Glomerular endothelial cell (primary cell): ENCODE measurements at places on chromosomes 16 and 17. TPM values are rescaled to one million over a fixed set of nuclear protein-coding genes. Genes with fewer than 3 reads are reported as not detected.

RAB34 gene
- 80.6 and 99.5 TPM in 2 replicates for total RNA-seq

GRCh38 chr16:76428858-76429257, 151.7 kb downstream of the CNTNAP4 start:
- no peak for DNase-seq

DNA sequence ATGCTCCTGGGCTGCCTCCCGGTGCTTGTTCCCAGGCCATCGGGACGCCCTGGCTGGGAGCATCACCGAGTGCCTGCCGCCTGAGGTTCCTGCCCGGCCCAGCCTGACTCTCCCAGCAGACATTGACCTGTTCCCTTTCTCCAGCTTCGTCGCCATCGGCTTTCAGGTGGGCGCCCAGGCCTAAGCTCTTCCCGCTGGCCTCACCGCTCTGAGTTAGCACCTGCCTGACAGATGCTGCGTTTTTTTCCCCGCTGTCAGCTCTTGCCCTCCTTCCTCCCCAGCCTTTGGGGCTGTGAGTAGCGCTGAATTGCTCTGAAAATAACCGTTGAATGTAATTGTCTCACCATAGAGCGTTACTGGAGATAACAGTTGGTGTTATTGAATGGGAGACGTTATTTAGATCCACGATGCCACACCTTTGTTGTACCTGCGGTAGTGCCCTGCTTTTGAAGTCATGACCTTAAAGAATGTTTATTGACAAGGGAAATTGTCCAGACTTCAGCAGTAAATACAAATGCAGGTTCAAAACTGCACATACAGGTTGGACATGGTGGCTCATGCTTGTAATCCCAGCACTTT, 21.3 kb upstream of the SMIM5 start:
- no peak for DNase-seq

- DNase-seq: no peak
Observed at GRCh38 chr16:122361-122760, 16.1 kb downstream of the NPRL3 start.

- DNase-seq: no peak
Observed at GRCh38 chr16:31134625-31135534, 647 bp downstream of the PRSS8 start.

DNA sequence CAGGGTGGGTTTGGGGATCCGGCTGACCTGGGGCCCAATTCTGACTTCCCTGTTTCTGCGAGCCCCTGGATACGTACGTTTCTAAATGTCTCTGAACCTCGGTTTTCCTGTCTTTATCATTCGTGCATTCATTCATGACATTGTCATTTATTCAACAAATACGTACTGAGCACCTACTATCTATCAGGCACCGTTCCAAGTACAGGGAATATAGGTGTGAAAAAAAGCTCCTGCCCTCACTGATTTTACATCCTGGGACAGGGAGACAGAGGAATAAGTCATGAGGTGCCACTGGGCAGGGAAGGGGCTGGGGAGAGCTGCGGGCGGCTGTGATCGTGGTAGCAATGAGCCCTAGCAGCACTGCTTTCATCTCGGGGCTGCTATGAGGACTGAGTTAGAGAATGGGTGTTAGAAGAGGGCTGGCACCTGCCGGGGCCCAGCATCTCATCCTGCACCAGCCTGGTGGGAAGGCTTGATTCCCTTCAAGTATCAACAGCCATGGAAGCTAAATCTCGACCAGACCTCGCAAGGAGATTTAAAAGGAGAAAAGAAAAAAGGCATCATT, 88.3 kb upstream of the DNAH17 start:
- DNase-seq: no peak

GRCh38 chr17:17156107-17156506, 50.0 kb downstream of the PLD6 start:
- DNase-seq: no peak

DNA sequence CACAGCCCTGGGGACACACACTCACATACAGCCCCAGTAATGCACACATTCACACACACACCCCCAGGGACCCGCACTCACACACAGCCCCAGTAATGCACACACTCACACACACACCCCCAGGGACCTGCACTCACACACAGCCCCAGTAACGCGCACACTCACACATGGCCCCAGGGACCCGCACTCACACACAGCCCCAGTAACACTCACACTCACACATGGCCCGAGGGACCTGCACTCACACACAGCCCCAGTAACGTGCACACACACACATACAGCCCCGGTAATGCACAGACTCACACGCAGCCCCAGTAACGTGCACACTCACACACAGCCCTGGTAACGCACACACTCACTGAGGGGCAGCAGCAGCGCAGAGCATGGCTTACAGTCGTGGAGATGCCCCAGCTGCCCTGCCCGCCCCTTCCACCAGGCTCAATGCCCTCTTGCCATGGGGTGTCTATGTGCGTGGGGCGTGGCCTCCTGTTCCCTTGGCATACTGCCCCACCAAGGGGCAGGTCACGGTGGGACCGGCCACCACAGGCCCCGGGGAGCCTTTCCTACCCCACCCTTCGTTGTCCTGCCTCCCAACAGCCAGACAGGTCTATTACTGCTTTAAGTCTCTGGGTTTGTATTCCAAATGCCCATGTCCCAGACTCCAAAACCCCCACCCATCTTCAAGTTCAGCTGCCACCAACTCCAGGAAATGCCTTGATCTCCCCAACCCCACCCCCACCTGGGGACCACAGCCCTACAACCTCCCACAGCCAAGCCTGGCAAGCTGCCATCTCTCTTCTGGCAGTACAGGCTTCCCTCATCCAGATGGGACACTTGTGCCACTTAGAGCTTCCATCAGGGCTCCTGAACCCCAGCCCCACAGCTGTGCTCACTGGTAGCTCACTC, 2.7 kb downstream of the CCDC102A start:
- no peak for DNase-seq

CFAP52 gene
- total RNA-seq: not detected in 2 replicates

GRCh38 chr17:36675250-36675649, 73.9 kb downstream of the MRM1 start:
- DNase-seq: no peak

DNA sequence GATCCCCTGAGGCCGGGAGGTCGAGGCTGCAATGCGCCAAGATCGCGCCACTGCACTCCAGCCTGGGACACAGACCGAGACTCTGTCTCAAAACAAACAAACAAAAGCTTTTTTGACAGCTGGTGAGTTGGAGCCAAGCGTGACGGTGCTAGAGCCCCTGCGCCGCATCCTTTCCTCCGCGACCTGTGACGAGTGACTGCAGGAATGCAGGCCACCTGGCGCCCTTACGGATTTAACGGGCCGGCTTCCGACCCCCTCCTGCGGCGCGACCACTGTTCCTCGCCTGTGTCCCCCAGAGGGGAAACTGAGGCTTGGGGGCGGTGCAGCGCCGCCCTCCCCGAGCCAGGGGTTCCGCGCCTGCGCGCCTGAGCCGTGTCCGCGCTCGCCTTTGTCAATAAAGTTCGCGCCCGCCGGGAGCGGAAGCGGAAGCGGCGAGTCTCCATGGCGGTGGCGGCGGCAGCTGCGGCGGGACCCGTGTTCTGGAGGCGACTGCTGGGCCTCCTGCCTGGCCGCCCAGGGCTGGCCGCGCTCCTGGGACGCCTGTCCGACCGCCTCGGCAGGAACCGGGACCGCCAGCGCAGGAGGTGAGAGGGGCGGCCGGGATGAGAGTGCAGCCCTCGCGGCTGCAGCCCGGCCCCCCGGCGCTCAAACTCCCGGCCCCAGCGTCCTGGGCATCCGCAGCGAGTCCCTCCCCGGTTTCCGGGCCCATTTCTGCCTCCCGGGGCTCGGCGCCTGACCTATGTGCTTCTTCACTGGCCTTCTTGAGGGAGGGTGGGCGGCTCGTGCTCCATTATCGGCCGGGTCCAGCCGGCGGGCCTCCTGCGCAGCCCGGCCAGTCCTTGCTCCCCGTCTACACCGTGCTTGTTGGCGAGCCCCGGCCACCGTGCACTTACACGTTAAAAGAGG, at the start of gene PGS1:
TSS of gene PGS1 (plus strand) at position 425 of the 906 bp plus-strand sequence. CDS start at position 442, 17 bp downstream.
- DNase-seq: no peak

DNA sequence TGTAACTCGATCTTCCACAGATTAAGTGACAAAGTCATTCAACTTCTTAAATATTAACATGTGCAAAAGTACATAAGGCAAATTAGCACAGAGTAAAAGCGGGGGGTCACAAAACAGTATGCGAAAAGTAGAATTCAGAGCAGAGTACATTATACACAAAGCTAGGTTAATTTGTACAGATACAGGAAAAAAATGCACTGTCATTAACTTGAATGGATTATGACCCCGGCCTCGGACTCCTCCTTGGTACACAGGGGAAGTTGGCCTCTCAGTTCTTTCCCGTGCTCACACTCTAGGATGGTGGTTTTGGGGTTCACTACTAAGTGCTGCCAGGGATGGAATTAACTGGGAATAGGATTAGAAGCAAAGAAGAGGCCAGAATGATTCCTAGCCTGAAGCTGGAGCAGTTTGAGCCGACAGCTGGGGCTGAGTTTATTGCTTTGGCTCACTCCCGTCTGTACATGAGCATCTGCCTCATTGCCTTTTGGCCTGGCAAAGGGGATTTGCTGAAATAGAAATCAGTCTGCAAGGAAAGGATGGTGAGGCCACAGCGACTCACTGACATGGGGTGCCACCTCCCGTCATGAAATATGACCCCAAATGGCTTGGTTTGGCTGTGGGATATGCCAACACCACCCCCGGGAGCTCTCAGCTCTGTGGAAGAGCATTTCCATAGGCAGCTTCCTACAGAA, 23.6 kb downstream of the NTN1 start:
- no peak for DNase-seq

DNA sequence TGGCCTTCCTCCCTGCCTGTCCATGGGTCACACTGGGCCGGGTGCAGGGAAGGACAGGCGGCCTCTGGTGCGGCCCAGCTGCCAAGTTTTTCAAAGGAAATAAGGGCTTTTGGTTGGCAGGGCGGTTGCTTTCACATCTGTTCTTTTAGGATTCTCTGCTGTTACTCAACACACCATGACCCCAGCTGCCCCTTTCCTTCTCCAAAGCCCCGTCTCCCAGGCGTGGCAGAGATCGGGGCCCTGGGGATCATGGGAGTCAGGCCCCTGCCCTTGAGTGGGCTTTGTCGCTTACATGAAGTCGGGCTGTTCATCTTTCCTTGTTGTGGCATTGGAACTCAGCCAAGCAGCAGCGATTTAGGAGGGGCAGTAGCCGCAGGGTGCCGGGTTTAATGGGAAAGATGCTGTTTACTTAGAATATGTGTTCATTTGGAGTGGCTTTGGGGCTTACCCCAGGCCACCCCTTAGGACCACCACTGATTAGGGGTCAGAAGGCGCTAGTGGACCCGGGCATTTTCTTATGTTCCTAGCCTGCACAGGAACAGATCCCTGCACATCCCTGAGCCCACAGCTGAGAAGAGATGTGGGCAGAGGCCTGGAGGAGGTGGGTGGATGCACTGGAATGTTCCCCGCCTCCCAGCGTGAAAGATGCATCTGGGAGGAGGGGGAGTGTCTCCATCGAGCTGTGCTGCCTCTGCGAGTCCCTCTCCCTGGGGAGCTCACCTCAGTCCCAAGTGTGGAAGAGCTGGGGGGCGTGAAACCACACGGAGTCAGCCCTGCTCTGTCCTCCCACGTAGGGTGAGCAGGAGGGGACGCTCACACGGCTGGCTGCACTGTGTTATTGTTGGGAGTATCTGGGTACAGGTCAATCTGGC, 6.8 kb upstream of the ADCY7 start:
- DNase-seq: no peak

KIF19 gene
- 17.2 and 21.4 TPM in 2 replicates for total RNA-seq

GRCh38 chr17:7894866-7895265, 6.3 kb downstream of the CHD3 start:
- DNase-seq: no peak

DNA sequence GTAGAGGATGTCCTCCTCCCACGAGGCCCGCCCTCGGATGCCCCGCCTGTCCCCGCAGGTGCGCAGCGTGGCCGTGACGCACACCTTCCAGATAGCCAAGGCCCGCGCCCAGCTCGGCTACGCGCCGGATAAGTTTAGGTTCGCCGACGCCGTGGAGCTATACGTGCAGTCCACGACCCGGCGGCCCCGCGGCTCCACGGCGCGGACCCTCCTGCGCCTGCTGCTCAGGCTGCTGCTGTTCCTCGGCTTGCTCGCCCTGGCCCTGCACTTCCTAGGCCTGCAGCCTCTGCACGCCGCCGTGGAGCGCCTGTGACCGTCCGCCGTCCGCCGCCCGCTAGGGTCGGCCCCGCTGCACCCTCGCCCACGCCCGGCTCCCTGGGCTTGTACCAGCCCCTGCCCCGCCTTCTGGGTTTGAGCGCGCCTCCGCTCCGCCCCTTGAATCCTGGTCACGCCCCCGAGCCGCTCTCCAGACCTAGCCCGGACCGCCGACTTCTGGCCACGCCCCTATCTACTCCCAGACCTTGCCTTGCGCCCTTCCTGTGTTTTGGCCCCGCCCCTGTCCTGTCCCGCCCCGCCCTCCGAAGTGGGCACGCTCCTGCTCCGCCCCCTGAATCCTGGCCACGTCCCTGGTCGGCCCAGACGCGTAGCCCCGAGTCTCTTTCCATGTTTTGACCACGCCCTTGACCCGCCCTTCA, 15.8 kb upstream of the EEF2K start:
- no peak for DNase-seq

- no peak for DNase-seq
Observed at GRCh38 chr16:57383276-57384247, 11.3 kb downstream of the CX3CL1 start.

ACSM2A gene
- not detected in 2 replicates for total RNA-seq

DHX8 gene
- 30.8 and 36.8 TPM in 2 replicates for total RNA-seq

- DNase-seq: no peak
Observed at GRCh38 chr17:63489291-63489690, 12.4 kb downstream of the ACE start.

OMG gene
- total RNA-seq: 2.4 TPM in 1 of 2 replicates, not detected in the other

GPR179 gene
- not detected in 2 replicates for total RNA-seq

DNA sequence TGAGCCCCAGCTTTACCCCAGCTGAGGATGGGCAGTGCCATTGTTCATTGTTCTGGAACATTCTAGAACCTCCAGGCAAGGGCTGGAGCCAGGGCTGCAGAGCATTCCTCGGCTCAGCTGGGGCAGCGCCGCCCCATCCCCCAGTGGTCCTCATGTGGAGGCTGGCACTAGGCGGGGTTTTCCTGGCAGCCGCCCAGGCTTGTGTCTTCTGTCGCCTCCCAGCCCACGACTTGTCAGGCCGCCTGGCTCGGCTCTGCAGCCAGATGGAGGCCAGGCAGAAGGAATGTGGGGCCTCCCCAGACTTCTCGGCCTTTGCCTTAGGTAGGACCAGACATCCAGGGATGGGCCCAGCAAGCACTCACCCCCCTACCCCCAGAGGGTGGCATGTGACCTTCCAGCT, at the start of gene TMEM95:
TSS of gene TMEM95 (plus strand) at position 104 of the 400 bp plus-strand sequence. CDS start at position 153, 49 bp downstream.
- DNase-seq: no peak

PDP2 gene
- 5.1 and 7.4 TPM in 2 replicates for total RNA-seq

TEKT1 gene
- total RNA-seq: not detected in 2 replicates

DNA sequence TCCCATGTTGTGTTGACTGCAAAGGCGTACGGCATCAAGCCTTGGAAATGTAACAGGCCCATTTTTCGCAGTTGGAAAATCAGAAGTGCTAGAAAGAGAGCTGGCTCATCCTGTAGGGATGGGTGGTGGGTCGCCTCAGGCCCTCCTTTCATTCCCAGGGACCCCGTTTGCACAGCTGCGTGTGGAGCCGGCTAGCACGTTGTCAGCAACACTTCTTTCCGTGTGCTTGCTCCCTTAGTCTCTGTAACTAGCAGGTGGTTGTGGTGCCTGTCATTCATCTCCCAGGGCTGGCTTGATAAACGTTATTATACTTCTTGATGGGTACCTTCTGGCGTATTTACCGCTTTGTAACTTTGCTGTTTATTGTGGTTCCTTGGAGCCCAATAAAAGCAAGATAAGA, 239.0 kb upstream of the CACNG5 start:
- no peak for DNase-seq

RAB26 gene
- 0.48 and 1.3 TPM in 2 replicates for total RNA-seq
